Fibroblast of skin of left biceps (primary cell): ENCODE measurements at places on chromosomes 7 and 10.

- DNase-seq = no peak
These were observed 64.9 kb downstream of the LCOR start for GRCh38 chr10:96896884-96897589.

- DNase-seq = no peak
These were observed 200.0 kb downstream of the HIBADH start for GRCh38 chr7:27462575-27463270.

DNA sequence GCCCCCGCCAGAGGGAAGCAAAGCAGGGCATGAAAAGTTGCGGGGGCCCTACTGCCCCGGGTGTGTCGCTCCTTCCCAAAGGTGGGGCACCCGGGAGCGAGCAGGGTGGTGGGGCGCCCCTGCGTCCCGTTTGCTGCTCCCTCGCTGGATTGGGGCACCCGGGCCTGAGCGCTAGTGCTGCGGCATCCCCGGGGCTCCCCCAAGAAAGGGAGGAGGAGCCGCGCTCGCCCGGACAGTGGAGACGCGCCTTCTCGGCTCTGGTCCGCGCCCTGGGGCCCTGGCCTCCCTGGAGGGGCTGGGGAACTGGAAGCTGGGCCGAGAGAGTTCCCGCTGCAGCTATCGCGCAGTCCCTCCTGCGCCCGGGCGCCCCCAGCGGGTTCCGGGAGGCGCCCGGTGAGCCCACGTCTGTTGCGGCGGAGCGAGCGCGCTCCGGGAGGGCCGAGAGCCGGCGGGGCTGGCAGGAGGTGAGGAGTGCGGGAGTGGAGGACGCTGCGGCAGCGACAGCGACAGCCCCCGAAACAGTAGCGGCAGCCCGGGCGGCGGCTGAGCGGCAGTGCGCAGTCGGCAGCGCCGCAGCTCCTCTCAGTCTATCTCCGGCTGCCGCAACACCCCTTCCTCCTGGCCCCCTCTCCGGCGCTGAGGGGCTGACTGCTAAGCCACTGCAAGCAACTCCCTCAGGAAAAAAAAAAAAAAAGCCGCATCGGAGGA lies 504 bp upstream of the BMPER start:
- DNase-seq = no peak

GRCh38 chr7:69735582-69735981 lies 137.3 kb downstream of the AUTS2 start:
- no peak for DNase-seq

DNA sequence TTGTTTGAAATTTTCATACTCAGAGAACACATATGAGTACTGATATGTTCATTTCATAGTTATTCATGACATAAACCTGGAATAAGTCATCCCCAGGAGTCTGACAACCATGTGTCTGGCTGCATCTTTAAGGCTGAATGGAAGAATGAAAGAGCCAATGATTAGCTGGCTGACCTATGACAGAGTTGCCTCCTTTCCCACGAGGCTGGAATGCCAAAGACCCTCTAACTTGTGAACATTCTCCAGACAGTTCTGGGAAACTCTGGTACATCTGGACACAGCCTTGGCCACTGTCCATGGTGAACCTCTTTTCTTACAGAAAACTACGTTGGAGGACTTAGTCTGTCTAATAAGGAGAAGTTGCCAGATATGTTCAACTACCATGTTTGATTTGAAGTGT lies 380.8 kb upstream of the MKI67 start:
- DNase-seq = no peak

DNA sequence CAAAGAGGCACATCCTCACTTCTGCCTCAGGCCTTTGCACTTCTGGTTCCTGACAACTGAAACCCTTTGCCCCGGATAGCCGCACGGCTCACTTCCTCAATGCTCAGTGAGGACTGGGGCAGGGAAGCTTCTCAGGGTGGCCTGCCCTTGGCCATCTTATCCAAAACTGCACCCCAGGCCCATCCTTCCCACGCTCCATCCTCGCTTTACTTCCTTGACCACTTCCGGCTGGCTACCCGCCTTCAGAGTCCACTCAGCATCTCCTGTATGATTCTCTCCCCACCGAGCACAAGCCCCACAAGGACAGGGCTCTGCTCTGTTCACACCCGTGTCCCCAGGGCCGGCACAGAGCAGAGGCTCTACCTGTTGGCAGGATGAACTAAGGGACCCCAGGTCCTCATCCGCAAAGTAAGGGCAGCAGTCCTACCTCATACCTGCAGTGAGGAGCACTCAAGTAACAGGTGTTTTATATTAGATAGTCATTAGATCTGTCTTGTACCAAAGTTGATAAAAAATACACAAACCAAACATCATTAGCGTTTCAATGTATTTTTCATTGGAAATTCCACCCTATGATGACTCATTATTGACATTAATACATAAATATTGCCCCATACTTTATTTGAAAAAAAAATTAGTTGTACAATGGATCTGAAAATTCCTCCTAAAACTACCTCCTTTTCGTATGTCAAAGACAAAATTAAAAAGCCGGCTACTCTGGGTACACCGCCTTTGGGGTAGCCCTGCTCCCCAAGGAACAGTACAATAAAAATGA lies 35.0 kb downstream of the GNA12 start:
- DNase-seq = no peak
